ENCODE measurements at places on chromosomes 2 and 18. TPM values are rescaled to one million over a fixed set of nuclear protein-coding genes. Genes with fewer than 3 reads are reported as not detected.

Gene RTP5
- 30.2 TPM for polyA plus RNA-seq

- peaks cover 14% of the 10 kb centered on the region for H3K36me3 ChIP-seq
- no peak overlapping the region for H3K27ac ChIP-seq
- peak; percentile 41 for DNase-seq
- H3K4me3 ChIP-seq, result no peak overlapping the region
These were observed 43.2 kb upstream of the UBE2F start for GRCh38 chr2:237923481-237924163.

- H3K27me3 ChIP-seq, result no peaks in the 10 kb centered on the region
- no peak overlapping the region for H3K27ac ChIP-seq
- peaks cover 16% of the 10 kb centered on the region for H3K36me3 ChIP-seq
- DNase-seq, result no peak
These were observed 23.5 kb downstream of the KDM3A start for GRCh38 chr2:86464652-86465051.

DNA sequence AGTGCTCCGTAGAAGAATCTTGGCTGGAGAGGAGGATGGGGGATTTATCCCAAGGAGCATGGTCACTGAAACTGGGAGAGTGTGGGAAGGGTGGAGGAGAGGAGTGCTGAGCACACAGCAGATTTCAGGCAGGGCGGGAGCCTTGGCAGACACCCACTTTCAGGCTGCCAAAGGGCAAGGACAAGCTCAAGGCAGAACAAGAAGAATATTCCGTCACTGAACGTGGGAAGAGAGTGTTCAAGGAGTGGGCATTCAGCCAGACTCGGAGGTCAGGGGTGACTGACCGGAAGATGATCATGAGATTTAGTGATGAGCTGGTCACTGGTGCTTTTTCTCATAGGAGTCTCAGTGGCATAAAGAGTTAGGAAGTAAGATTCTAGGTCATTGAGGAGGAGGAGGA lies 136.2 kb upstream of the RASGRP3 start:
- H3K27ac ChIP-seq, result no peak overlapping the region
- H3K36me3 ChIP-seq, result no peaks in the 10 kb centered on the region
- no peak for DNase-seq
- no peaks in the 10 kb centered on the region for H3K27me3 ChIP-seq

DNA sequence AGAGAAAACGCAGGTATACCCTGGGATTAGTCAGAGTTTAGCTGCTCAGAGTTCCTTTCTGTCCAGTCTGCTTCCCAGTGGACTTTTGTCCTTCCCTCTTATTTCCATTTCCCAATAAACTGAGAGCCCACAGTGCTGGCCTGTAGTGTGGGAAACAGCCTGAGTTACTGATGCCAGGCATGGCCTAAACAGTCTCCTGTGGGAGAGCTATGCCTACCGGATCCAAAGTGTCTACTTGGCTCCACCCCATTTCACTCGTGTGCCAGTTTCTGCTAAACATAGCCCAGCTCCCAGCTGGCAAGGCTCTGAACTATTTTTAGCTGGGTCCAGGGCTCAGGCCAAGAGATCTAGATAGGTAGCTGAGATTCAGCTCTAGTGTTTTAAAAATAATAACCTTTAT lies 15.6 kb upstream of the PPP1CB start:
- DNase-seq, result peak; percentile 53
- no peaks in the 10 kb centered on the region for H3K36me3 ChIP-seq
- H3K27me3 ChIP-seq, result no peaks in the 10 kb centered on the region
- no peak overlapping the region for H3K4me3 ChIP-seq
- no peaks in the 10 kb centered on the region for H3K4me1 ChIP-seq
- no peak overlapping the region for H3K27ac ChIP-seq

DNA sequence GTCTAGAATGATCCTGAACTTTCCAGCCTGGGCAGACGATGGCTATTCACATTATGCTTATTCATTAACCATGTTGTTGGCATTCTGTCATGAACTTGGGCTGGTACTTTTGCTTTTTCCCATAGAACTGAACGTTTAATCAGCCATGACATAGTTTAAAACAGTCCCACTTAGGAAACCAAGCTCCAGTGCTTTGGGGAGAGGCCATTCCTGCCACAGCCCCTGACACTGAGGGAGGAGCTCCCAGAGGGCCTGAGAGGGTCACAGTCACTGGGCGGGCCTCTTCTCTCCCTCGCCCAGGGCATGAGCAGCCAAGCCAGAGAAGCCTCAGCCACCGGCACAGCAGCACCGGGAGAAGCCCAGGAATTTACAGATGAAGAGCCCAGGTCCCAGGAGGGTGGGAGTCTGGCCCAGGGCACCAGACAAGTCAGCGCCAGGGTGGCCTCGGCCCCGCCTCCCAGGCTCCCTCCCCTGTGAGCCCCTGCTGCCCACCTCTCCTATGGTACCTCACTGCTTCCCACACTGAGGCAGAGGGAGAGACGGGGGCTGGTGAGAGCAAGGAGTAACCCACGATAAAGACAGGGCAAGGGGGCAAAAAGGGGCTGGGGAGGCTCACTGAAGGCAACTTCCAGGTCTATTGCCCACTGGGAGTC lies 33.6 kb downstream of the MAL start:
- H3K36me3 ChIP-seq, result no peaks in the 10 kb centered on the region
- H3K27me3 ChIP-seq, result no peaks in the 10 kb centered on the region
- peak overlapping the region; percentile 80 for H3K27ac ChIP-seq
- peaks cover 66% of the 10 kb centered on the region for H3K4me1 ChIP-seq
- no peak overlapping the region for H3K4me3 ChIP-seq

DNA sequence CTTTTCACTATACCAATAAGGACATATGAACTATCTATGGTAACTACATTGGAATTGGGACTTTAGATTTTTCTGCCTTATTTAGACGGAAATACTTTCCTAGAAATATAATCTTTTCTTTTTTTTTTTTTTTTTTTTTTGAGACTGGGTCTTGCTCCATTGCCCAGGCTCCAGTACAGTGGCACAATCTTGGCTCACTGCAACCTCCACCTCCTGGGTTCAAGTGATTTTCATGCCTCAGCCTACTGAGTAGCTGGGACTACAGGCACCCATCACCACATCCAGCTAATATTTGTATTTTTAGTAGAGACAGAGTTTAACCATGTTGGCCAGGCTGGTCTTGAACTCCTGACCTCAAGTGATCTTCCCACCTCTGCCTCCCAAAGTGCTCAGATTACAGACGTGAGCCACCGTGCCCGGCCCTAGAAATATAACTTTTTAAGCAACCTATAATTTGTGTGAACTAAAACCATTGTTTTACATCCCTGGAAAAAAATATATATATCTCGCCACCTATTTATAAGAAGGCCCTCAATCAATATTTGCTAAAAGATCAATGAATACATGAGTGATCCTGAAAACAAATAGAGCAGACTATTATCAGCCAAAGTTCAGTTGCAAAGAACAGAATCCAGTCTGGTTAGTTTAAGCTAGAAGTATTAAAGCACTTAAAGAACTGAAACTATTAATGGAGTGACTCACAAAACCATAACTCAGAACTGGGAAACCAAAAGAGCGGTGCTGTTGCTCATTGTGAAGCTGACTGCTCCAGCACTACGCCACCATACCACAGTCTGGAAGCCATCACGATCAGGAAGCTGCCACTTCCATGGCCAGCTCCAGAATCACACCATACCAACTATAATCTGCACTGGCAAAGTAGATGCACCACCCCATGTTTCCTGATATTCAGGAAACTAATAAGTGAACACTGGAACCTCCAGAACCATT lies 8.4 kb upstream of the HNRNPLL start:
- no peaks in the 10 kb centered on the region for H3K36me3 ChIP-seq
- DNase-seq, result no peak
- no peak overlapping the region for H3K27ac ChIP-seq
- H3K4me3 ChIP-seq, result no peak overlapping the region

DNA sequence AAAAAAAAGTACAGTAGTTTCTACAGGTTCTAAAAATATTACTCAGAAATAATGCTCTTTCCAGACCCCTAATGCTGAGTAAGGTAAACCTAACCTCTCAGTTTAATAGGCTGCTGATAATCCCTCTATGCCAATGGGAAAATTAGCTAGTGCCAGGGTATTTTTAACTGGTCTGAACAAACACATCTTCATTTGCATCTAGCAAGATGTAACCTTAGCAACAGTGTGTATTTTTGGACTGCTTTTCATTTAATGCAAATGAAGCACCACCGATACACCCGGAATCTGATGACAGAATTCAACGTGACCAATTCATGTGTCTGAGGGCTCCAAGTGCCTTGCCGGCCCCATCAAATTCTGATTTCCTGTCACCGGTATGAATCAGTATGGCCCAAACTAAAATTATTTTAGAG lies 47.4 kb upstream of the CYRIA start:
- peak; percentile 83 for DNase-seq
- H3K27ac ChIP-seq, result no peak overlapping the region
- H3K4me1 ChIP-seq, result peaks cover under 1% of the 10 kb centered on the region
- H3K27me3 ChIP-seq, result no peaks in the 10 kb centered on the region

- H3K4me1 ChIP-seq, result peaks cover 23% of the 10 kb centered on the region
- no peaks in the 10 kb centered on the region for H3K36me3 ChIP-seq
- peaks cover 25% of the 10 kb centered on the region for H3K27me3 ChIP-seq
- H3K27ac ChIP-seq, result no peak overlapping the region
- H3K4me3 ChIP-seq, result peak overlapping the region; percentile 65
These were observed 453 bp downstream of the KCNJ3 start for GRCh38 chr2:154698721-154699574.
